Stimulated activated CD4-positive, alpha-beta T cell treated with anti-CD3 and anti-CD28 coated beads, Interleukin-4, amount 100 ng/mL, for 4 hours (primary cell): ENCODE measurements at places on chromosomes 3 and 15.

- DNase-seq = no peak
Observed at GRCh38 chr15:74994236-74994635, 1.1 kb upstream of the SCAMP5 start.

DNA sequence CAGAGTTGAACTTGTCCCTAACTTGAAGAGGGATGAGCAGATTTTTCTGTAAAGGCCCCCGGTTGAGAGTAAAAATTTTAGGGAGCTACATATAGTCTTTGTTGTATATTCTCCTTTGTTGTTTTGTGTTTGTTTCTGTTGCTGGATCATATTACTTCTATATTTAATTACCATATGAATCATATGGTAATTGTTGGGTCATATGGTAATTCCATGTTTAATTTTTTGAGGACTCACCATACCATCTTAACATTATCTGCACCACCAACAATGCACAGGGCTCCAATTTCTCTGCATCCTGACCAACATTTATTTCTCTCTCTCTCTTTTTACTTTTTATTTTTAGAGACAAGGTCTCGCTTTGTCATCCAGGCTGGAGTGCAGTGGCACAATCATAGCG is 7.4 kb upstream of the ZFYVE19 start:
- no peak for DNase-seq

DNA sequence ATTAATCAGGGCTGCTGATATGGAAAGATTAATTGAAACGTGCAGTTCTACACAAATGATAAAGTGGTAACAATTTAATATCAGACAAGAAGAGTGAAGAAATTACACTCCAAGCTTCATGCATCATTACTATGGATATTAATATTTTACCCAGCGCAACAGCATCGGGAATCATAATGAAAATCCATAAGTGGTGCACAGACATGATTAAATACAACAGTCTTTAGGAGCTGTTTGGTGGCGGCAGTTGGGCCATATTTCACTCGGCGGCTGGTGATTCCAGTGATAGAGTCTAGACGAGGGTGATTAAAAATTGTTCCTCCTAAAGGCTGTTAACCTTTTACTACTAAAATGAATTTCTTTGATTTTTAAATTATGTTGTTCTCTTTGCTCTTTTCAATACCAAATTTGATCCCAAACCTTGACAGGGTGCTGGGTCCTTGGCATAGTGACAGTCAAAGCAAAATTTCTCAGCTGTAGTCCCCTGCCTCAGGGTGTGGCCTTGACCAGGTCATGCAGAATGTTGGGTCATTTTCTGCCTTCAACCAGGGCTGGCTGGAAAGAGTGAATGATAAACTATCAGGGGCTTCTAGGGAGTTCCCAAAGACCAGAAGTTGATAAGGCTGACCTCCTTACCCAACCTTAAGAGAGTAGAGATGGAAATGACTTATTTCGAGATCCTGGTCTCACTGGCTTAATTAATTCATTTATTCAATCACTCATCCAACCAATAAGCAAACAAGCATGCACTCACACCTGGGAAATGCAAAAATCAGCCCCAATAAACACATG is 392.0 kb downstream of the IL20RB start:
- DNase-seq = no peak

GRCh38 chr15:94317211-94317610 is 85.8 kb downstream of the MCTP2 start:
- no peak for DNase-seq

DNA sequence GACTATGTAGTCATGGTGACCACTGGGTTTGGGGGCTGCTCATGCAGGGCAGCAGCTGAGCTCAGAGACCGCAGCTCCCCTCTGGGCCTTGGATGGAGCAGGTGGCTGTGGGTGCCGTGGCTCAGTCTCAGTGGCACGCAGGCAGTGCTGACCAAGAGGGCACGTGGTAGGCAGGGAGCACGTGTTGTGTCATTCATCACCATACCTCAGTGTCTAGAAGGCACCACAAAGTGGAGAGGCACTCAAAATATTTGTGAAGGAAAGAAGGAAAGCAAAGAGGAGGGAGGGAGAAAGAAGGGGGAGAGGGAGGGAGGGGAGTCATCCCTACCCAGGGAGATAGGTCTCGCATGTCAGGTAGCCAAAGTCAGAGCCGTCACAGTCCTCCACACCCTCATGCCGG is 26.1 kb downstream of the EAF1 start:
- DNase-seq = no peak

DNA sequence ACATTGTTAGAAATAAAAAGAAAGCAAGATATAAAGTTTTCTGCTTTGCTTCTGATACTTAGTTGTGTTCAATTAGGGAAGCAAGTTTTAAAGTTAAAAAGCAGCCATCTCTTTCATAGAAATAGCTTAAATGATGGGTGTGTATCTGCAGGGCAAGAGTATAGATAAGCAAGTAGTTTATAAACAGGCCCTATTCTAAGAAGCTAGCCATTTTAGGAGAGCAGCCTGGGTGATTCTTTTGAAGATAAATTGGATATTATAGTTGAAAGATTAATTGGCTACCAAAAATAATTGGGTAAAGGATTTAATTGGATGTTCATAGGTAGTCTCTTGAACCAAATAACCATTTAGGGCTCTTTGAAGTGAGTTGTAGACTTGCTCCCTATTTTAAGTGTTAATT is 5.6 kb downstream of the EIF3J start:
- no peak for DNase-seq

- DNase-seq = no peak
Observed at GRCh38 chr15:99333413-99333812, 82.1 kb downstream of the LRRC28 start.

DNA sequence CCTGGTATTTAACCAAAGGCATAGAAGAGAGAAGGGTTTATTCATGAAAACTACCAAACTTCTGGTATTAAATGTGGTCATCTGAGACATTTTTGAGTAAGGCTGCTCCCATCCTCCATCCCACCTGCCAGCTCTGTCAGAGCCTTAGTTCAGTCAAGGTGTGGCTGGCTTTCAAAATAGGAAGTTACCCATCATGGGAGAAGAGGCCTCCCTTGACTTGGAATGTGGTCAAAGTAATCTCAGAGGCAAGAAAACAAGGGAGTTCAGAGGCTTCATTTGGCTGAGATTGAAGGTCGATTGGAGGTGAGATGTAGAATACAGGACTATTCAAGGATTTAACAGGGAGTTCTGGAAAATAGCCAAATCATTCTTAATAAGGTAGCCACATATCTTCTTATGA is 540.4 kb upstream of the ARRDC4 start:
- DNase-seq = no peak

DNA sequence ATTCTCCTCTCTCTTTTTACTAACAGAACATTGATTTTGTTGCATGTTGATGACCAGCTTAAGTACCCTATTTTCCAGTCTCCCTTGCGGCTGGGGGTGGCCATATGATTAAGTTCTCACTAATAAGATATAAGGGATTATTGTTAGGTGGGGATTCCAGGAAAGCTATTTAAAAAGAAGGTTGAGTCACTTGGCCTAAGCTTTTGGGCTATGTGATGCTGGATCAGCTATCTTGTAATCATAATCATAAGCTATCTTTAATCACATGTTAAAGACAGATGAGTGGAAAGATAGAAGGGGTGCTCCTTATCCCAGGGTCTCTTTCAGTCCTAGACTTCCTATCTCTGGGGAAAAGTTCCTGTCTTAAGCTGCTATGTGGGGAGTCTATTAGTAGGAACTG is 59.9 kb downstream of the CGNL1 start:
- no peak for DNase-seq

GRCh38 chr15:51736751-51737521 is 519 bp downstream of the LYSMD2 start:
- peak; percentile 52 for DNase-seq

DNA sequence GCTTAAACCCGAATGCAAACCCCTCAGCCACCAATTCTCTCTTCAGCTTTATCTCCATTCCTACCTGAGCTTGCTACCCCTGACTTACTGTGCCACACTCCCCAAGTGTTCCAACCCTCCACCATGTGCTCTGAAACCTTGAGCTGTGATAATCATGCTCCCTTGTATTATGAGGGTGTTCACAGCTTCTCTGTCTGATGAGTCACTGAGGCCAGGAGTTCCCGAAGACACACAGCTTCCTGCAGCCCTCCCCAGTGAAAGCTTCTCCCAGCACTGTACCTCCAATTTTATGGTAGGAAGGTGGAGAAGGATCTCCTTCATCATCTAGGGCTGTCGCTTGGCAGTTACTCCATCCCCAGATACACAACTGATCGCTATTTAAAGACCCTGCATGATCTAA is 24.9 kb downstream of the STAC start:
- no peak for DNase-seq

GRCh38 chr15:50800715-50801114 is 35.2 kb upstream of the SPPL2A start:
- DNase-seq = no peak

DNA sequence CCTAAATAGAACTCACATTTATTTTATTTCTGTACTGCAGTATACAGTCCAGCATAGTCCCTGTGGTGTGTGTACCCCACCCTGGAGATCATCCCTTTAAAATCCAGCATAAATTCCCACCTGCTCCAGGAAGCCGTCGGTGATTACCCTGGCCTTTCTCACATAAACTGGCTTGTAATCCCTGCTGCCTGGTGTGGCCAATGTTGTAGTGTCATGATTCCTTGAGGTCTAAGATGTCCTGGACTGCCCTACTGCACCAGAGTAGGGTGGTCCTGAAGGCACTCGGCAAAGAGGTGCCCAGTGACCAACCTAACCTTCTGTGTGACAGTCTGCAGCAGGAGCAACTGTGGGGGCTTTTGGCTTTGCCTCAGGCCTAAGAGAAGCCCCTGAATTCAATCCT is 58.9 kb downstream of the ITGA11 start:
- DNase-seq = no peak

GRCh38 chr15:31031471-31032067 is 40.1 kb upstream of the MTMR10 start:
- no peak for DNase-seq

DNA sequence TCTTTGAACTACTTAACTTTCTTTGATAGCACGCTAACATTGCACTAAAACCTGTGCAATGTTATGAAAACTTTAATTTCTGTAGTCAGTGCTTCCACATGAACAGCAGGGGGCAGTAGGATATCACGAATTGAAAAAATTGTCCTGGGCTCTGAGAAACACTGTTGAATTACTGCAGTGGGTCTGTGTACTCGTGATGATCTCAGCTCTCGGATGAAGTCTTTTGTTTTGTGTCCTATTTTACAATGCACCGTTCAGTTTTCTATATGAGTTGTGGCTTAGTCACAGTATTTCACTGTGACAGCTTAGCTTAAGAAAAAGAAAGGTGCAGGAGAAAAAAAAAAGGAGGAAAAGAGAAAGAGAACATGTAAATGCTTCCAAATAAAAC is 141.3 kb upstream of the CCDC54 start:
- peak; percentile 23 for DNase-seq

GRCh38 chr3:188489639-188490405 is 335.9 kb downstream of the LPP start:
- no peak for DNase-seq

- no peak for DNase-seq
Observed at GRCh38 chr3:55065331-55065730, 137.5 kb upstream of the LRTM1 start.

DNA sequence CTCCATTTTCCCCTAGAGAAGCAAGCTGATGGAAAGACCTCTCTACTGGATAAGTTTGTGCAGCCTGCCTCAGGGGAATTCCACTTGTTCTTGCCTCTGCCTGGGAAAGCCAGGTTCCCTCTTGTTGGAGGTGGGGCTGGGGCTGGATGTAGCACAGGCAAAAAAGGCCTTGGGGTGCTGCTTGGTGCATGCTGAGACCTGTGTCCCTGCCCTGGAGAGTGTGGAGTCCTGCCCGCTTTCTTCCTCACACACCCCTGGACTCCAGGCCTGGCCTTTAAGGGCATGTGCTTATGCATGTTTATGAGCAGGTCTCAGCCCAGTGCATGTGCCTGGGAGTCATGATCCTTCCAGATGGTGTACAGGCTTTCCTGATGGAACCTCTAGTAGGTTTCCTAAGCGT is 23.5 kb upstream of the JMJD7 start:
- DNase-seq = no peak

- no peak for DNase-seq
Observed at GRCh38 chr3:141851411-141851810, 25.0 kb upstream of the ATP1B3 start.

DNA sequence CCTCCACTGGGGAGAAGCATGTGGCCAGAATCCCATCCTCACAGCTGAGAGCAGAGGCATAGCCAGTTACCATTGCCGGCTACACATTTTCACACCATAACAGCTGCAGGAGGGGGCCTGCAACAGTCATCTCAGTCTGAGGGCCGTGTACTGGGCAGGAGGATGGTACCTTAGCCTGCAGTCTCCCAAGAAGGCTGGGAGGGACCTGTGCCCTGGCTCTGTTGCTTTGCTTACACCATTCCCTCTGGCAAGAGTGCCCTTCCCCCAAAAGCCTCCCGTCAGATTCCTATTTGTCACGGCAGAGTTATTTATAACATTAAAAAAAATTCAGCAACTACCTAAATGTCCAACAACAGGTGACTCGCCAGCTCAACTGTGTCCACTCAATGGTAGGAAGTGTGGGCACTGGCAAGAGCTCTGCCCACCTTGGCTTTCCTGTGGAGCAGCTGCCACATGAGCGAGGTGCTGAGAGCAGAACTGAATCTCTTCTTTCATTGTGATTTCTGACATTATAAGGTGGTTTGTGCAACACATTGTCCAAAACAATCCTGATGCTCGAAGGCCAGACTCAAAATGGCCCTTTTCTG is 4.4 kb downstream of the CAMKV start:
- DNase-seq = no peak

DNA sequence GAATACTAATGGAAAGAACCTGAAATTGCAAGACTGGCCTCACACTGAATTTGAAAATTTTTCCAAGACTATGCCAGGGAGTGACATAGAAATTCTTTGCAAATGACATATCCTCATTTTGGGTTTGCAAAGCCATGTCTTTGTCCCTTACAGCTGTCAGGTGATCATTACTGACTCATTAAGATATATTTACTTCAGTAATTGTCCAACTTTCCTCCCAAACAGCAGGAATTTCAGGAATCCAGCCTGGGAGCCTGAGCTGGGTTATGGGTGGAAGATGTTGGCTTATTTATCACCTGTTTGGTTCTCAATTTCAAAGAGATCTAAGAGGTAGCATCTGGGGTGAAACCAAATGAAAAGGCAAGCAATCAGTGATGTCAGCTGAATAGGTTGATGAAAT is 111.6 kb upstream of the ACP3 start:
- no peak for DNase-seq

- DNase-seq = no peak
Observed at GRCh38 chr3:100184948-100185570, 70.8 kb upstream of the FILIP1L start.

GRCh38 chr3:101414121-101414520 is 93.7 kb upstream of the IMPG2 start:
- no peak for DNase-seq

- no peak for DNase-seq
Observed at GRCh38 chr3:49324768-49325167, 15.1 kb downstream of the USP4 start.

- DNase-seq = peak; percentile 64
Observed at GRCh38 chr15:31352911-31353811, 26.5 kb downstream of the KLF13 start.

DNA sequence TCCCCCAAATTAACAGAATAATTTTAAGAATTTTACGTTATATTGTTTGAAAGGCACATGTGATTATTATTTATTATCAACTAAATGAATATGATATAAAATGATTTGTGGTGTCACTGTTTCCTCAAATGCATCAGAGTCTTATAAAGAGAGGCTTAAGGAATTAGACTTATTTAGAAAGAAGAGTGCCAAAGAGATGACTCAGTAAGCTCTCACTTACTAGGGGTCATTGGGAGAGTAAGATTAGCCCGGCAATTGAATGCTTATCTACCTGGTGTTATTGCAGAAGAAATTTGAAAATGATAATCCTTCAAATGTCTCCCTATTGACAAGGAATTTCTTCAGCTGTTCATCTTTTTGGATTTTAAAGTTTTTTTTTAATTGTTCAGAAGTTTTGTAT is 408.7 kb downstream of the OXSM start:
- no peak for DNase-seq
